Fibroblast of pulmonary artery (primary cell): ENCODE measurements at places on chromosomes 2 and 18.

GRCh38 chr2:233235977-233236376, 15.5 kb upstream of the ATG16L1 start:
- DNase-seq: no peak

DNA sequence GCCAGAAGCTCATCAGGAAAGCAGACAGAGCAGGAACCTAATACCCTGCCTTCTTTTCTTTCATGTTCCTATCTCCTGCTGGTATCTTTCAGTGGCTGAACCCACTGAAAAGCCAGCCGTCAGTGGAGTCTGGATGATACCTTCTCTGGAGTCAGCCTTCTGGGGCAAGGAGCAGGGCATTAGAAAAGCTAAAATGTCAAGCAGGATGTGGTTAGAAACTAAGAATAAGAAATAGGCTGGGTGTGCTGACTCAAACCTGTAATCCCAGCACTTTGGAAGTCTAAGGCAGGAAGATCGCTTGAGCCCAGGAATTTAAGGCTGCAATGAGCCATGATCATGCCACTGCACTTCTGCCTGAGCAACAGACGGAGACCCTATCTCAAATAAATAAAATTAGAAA, 642.0 kb upstream of the FSHR start:
- DNase-seq: no peak

GRCh38 chr18:63238693-63239075, 80.9 kb downstream of the BCL2 start:
- no peak for DNase-seq

GRCh38 chr2:60671966-60672365, 84.1 kb upstream of the PAPOLG start:
- DNase-seq: no peak

GRCh38 chr18:22796113-22796512, 137.0 kb upstream of the RBBP8 start:
- no peak for DNase-seq

- DNase-seq: peak; percentile 65
Observed at GRCh38 chr2:11377928-11378545, 33.6 kb upstream of the ROCK2 start.

GRCh38 chr18:57029761-57030160, 117.1 kb upstream of the BOD1L2 start:
- DNase-seq: no peak

- DNase-seq: no peak
Observed at GRCh38 chr18:58609536-58609993, 19.3 kb downstream of the ALPK2 start.

GRCh38 chr2:12819721-12820120, 103.0 kb downstream of the TRIB2 start:
- DNase-seq: peak; percentile 97

DNA sequence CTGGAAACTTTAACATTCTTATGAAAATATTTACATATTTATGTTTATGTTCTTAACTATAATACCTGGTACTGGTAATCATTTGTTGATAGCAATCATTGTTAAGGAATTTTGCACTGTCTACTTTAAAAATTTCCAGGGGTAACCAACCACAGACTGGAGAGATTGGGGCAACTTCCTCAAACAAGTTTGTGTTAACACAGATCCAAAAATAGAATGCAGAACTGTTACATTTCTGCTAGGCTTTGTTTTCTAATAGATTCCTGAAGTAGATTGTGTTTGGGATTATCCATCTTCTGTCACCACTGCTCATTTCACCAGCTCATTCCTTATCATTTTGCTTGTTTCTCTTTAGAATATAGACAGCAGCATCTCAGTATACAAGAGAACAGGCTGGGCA, 23.7 kb downstream of the RNF125 start:
- DNase-seq: no peak

GRCh38 chr18:21704603-21705364, at the start of gene ABHD3:
TSS of gene ABHD3 (minus strand) at chr18:21704774. CDS start at chr18:21704665, 109 bp downstream.
- peak; percentile 89 for DNase-seq

DNA sequence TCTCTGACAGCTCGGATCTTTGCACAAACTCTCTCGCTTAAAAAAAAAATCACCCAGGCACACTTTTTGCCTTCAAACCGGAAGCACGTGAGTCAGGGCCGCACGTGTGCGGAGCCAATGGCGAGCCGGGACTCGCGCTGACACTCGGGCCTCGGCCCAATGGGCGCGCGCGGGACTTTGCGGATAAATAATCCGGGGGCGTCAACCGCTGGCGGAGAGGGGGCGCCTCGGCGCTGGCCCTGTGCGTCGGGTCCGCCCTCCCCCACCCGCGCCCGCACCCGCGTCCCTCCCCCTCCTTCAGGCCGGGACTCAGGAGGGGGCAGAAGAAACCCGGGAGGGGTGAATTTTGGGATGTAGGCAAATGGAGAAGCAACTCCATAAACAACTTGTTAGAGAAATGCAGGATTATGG, 319 bp upstream of the EN1 start:
- DNase-seq: peak; percentile 48

GRCh38 chr2:237877576-237878307, 18.3 kb downstream of the RAMP1 start:
- no peak for DNase-seq

GRCh38 chr18:8503248-8503647, 106.0 kb upstream of the RAB12 start:
- DNase-seq: no peak

GRCh38 chr2:189260361-189260814, 80.8 kb upstream of the COL5A2 start:
- DNase-seq: no peak

GRCh38 chr2:70919672-70920366, 15.9 kb upstream of the ATP6V1B1 start:
- DNase-seq: peak; percentile 84

DNA sequence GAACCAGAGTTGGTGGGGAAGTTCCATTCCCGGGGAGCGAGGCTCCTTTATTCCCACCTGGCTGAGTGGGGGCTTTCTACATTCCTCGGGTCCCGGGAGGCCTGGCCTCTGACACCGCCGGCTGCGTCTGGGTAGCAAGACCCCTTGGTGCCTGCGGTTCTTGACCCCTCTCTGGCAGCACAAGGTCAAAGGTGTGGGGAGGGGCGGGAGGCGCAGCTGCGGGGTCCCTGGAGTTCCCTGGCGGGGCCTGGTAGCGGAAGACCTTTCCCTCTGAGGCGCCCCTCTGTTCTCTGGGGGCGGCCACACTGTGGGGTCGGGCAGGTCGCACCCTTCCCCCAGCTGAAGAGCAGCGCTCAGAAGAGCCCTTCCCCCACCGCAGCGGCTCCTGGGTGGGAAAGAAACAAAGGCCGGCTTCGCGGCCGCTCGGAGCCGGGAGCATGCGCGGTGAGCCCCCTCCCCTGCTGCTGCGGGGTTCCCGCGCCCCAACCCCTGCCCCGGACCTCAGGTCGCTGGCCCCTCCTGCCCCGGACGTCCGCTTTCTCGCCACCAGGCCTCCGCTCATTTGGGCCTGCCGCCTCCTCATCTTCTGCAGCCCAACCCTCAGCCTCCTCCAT, 146.3 kb downstream of the ANKRD44 start:
- no peak for DNase-seq

GRCh38 chr2:168034616-168035015, 212.8 kb downstream of the STK39 start:
- no peak for DNase-seq

- DNase-seq: no peak
Observed at GRCh38 chr2:42124011-42124785, 45.0 kb upstream of the EML4 start.

DNA sequence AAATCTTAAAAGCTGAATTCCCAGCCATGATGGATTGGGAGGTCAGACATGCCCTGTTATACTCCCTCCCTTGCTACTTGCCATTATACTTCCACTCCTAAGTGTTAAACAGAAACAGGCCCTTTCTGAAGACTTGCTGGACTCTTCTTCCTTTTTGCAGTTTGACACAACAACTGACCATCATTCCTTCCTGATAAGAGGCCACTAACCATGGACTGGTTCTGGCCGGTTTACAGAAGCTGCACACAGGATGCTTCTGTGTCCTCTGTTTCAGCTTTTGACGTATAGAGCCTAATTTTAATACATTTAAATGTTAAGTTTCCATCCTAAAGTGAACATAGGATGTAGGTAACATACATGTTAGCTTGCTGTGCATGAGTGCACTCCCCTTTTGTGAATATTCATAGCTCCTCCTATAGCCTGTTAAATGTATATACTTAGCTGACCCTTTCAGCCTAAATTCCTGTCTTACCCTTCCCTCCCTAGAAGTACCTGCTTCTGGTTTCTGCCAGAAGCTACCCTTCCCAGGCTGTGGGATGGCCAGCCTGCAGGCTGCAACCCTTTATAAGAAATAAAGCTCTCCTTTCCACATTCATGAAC, 13.2 kb downstream of the FBXO48 start:
- DNase-seq: no peak

- DNase-seq: no peak
Observed at GRCh38 chr2:44110444-44110843, 58.2 kb upstream of the PPM1B start.

GRCh38 chr2:95018861-95019550, 6.5 kb upstream of the MAL start:
- DNase-seq: no peak

DNA sequence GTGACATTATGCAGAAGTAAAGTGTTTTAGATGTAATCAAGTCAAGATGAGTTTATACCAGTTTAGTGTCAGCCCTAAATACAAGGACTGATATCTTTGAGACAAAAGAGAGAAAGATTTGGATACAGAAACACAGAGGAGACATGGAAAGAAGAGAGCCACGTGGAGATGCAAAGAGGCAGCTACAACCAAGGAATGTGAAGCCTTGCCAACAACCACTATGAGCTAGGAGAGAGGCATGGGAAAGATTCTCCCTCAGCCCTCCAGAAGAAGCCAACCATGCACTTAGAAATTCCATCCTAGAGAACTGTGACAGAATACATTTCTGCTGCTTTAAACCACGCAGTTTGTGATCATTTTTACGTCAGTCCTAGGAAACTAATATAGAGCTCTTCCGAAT, 217.2 kb downstream of the DOK6 start:
- DNase-seq: peak; percentile 46

DNA sequence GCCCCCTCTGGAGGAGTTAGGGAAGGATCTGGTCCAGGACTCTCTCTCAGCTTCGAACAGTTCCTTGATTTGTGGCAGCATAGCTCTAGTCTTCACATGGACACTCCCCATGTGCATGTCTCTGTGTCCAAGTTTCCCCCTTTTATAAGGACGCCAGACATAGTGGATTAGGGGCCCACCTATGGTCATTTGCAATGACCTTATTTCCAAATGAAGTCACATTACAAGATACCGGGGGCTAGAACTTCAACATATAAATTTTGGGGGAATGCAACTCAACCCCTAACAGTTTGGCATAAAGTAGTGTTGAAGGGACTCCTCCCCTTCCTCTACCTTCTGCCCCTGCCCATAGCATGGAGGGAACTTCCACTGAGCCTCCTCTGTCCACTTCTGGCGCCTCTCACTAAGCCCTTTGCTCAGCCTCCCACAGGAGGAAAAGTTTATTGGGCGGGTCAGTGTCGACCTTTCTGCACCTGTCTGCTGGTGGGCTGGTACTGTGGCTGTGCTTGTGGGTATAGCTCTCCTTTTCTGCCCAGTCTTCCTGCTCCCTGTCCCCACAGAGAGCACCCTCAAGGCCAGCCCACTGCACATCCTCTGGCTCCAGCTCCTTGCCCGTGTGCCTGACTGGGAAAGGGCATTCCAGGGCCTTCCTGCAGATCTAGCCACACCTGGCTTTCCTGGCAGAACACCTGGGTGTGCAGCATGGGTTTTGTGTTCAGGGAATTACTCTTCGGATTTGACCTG, 5.5 kb downstream of the FABP1 start:
- DNase-seq: no peak

DNA sequence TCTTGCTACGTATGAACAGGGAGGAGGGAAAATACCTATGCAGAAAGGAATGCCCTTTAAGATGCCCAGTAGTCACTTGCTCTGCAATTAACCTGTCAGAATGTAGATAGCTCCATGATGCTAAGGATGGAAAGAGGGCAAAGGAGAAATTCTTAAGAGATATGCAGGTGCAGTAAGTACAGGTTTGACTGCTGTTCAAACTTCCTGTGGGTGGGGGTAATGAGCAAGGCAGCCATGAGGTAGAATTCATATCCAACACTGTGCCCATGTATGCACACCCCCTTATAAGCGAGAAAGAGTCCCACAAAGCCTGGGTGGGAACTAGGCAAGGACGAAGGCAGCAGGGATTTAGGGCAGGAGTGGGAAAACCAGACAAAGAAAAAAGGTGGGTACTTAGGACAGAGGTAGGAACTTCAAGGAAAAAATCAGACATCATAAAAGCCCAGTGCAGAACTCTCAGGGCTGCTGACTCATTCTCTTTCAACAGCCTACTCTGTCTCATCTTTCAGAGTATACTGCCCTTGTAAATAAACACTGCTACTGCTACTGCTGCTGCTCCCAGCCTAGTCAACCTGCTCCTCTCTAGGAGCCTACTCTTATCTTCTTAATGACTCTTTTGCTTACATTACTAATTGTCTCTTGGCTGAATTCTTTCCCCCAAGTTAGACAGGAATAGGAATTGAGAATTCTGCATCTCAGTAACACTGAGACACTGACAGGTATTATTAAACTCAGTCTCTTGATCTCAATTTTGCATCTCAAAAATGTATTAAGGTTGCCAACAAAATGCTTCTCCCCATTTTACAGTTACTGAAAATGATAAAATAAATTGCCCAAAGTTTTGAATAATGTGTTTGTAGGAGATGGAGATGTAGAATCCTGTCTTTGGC, 189.0 kb downstream of the PTH2R start:
- no peak for DNase-seq

DNA sequence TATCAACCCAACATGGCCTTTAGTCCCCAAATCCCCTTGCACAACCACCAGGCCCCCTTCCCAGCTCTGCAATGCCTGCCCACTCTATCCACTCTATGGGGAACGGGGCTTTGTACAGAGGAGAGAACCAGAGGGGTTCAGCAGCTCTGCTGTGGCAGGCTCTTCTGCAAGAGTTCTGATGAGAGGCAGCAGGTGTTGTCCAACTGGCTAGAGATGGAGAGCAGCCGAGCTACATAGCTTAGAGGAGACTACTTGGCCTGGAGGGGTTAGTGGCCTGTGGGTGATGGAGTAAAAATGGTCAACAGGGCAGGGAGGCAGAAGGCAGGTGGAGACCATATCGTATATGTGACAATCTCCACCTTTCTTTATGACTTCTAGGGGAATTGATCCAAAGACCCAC, 103.0 kb downstream of the QPCT start:
- no peak for DNase-seq

GRCh38 chr2:20525041-20526035, 78.5 kb downstream of the RHOB start:
- peak; percentile 70 for DNase-seq

DNA sequence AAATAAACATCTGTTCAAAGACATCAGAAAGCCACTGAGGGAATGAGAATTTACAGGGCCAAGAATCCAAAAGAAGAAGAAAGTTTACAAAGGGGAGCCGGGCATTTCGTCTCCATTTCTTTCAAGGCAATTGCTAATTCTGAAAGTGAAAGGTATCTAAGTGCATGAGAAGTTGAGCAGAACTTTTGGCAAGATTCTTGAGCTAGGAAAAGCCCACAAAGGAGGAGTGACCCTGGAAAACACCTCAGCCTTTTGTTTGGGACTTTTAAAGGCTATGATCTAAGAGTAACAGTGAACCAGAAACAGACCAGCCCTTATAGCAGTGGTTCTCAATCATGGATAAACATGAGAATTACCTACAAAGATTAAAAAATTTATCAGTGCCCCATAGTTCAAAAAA, 87.4 kb downstream of the MDH1 start:
- peak; percentile 10 for DNase-seq

GRCh38 chr2:39228413-39229209, 15.2 kb downstream of the CDKL4 start:
- peak; percentile 13 for DNase-seq

- peak; percentile 68 for DNase-seq
Observed at GRCh38 chr2:238160206-238161129, 1.7 kb downstream of the ERFE start.
